ENCODE measurements at places on chromosomes 3 and 15.
A peak's percentile ranks its signal among the peaks of the same experiment; 100 is the strongest.

- DNase-seq: no peak
Measured at GRCh38 chr15:60235951-60236710, 161.7 kb downstream of the ANXA2 start.

DNA sequence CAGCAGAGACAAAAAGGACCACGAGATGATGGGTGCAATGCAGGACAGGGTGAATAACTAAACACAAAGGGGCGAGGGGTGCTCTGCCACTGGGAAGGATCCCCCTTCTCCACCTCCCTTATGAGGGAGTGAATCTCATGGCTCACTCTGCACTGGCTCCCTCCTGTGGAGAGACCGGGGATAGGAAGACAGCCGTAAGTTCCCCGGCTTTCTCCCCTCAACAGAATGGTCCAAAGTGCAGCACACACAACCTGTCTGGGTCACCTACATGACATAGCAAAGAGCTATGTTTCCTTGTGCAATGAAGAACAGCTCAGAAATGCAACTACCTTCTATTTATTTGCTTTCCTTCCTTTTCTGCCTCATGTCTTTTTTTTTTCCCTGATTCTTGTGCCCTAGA lies 7.8 kb upstream of the ACSBG1 start:
- DNase-seq: peak; percentile 38

DNA sequence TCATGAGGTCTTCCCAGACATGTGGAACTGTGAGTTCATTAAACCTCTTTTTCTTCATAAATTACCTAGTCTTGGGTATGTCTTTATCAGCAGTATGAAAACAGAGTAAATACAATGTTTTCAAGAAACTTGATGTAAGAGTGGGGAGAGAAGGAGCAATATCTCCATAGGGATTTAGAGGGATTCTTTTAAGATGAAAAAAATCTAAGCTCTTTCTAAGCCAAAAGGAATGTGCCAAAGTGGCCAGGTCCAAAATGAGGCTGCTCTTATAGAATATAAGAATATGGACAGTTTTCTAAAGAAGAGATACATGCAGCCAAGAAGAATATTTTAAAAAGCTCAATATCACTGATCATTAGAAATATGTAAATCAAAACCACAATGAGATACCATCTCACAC lies 23.9 kb upstream of the RYK start:
- no peak for DNase-seq

- DNase-seq: peak; percentile 89
Measured at GRCh38 chr3:33717616-33717865, 513 bp downstream of the CLASP2 start.

- peak; percentile 45 for DNase-seq
Measured at GRCh38 chr3:68239542-68239941, 585.1 kb upstream of the SUCLG2 start.

- no peak for DNase-seq
Measured at GRCh38 chr3:4712109-4712508, 219.0 kb downstream of the ITPR1 start.

GRCh38 chr15:45550436-45550835 lies 27.9 kb upstream of the SLC30A4 start:
- no peak for DNase-seq

DNA sequence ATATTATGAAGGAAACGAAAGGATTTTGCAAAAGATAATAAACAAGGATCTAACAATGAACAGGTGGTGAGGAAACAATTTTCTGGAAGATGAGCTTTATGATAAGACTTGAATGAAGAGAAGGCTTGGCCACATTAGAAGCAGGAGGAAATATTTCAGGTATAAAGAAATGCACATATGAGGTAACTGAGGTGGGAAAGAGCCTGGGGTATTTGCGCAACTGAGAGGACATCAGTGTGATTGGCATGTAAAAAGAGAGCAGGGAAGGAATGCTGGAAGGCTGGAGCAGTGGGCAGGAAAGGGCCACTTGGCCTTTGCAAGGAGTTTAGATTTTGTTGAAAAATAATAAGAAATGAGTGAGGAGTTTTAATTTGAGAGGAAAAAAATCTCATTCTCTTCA lies 414.4 kb upstream of the TMCO5A start:
- no peak for DNase-seq

GRCh38 chr3:69305011-69305410 lies 80.9 kb downstream of the FRMD4B start:
- DNase-seq: no peak

- DNase-seq: no peak
Measured at GRCh38 chr15:86634992-86635638, 555.4 kb downstream of the AGBL1 start.

DNA sequence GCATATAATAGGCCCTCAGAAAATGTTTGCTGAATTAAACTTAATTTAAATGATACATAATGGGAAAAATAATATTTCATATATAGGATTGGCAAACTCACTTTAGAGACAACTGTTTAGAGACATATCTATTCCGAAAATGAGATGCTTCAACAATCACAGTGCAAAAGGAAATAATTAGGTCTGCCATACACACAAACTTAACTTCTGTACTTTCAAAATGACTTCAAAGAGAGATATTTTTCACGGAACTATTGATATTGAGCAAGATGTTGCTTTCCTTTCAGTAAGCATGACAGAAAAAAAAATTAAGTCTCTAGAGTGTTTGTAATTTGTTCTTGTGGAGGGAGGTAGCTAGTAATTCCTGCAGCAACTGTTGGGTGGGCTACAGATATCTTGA lies 769.5 kb downstream of the TUSC7 start:
- no peak for DNase-seq

DNA sequence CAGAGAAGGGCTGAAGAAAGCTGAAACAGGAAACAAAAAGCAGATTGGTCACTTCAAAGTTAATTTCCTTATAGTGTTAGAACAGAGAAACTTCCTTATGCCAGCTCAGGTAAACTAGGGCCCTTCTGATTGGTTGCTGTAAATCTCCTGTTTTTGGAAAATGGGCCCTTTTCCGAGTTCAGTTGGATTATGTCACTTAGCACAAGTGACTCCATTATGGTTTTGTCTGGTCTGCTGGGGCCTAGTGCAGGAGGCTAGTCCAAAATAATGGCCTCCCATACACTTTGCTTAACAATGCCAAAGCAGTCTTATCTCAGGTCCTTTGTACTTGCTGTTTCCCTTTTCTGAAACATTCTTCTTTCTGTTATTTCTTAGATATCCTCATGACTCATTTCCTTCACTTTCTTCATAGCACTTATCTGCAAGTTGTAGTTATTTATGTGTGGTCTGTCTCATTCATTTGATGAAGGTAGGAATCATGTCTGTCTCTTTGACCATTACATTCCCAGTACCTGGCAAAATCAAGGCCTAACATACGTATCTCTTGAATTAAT lies 7.7 kb upstream of the DCP1A start:
- no peak for DNase-seq

GRCh38 chr15:74873756-74874424 lies 725 bp upstream of the SCAMP2 start:
- DNase-seq: no peak

GRCh38 chr15:40175160-40175559 lies 14.3 kb downstream of the BUB1B start:
- no peak for DNase-seq

DNA sequence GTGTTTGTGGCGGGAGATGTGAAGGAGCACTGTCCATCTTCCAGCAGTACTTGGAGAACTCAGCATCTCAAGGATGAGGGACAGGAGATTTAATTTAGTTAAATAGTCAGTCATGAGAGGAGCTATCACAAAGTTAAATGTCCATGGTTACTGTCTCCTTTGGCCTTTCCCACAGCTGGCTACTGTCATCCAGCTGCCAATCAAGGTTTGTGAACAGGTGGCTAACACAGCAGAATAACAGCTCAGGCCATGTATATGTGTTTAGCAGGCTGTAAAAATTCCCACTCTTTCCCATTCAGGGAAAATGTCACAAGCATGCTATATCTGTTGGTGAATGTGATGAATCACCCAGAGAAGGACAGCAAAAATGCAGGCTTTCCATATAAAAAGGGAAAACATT lies 120.5 kb downstream of the TMEM108 start:
- no peak for DNase-seq

GRCh38 chr3:46922871-46923558 lies 45.5 kb downstream of the PTH1R start:
- DNase-seq: no peak

- peak; percentile 90 for DNase-seq
Measured at GRCh38 chr15:90648137-90649070, 68.7 kb upstream of the BLM start.

DNA sequence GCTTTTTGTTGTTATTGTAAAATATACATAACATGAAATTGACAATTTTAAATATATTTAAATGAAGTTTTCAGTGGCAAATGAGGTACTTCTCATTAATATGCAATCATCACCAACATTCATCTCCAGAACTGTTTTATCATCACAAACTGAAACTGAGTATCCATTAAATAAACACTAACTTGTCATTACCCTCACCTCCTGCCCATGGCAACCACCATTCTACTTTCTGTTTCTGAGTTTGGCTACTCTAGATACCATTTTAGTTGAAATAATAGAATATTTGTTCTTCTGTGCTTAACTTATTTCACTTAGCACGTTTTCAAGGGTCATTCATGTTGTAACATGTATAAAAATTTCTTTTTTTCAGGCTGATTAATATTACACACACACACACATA lies 834.3 kb downstream of the PLOD2 start:
- DNase-seq: no peak

- no peak for DNase-seq
Measured at GRCh38 chr3:194836661-194837060, 151.0 kb downstream of the FAM43A start.

DNA sequence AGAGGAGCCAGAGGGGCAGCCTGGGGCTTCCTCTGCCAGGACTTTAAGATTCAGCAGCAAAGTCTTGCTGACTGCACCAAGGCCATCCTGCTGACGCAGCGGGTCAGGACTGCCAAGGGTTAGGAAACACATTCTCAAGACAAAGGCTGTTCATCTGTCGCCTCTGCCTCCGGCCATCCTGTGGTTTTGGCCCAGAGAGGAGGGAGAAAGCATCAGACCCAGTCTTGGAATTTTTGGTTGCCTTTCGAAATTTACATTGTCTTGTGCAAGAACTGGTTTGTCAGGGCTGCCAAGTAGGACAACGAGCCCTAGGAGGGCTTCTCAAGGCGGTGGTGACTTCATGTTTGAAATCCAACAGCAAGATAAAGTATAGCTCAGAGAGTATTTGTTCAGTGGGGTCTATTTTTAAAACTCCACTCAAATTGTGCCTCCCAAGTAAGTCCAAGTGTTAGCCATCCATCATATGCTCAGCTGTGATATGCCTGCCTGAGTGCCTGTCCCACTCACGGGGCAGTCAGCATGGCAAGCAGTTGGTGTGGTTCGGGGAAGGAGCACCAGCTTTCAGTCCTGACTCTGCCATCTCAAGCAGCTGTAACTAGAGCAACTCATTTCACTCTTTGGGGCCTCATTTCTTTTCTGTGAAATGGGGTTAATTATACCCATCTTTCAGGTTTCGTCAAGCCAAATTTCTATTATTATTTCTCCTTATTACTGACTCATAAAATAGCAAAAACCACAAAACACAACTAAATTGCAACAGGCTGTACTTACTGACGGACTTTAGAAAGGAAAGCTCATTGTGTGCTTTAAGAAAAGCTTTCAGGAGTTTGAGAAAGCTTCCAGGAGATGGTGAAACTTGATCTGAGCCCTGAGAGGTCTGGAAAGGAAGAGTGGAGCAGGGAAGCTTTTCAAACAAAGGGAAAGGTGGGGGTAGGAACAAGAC lies 42.4 kb upstream of the RHO start:
- DNase-seq: peak; percentile 27

DNA sequence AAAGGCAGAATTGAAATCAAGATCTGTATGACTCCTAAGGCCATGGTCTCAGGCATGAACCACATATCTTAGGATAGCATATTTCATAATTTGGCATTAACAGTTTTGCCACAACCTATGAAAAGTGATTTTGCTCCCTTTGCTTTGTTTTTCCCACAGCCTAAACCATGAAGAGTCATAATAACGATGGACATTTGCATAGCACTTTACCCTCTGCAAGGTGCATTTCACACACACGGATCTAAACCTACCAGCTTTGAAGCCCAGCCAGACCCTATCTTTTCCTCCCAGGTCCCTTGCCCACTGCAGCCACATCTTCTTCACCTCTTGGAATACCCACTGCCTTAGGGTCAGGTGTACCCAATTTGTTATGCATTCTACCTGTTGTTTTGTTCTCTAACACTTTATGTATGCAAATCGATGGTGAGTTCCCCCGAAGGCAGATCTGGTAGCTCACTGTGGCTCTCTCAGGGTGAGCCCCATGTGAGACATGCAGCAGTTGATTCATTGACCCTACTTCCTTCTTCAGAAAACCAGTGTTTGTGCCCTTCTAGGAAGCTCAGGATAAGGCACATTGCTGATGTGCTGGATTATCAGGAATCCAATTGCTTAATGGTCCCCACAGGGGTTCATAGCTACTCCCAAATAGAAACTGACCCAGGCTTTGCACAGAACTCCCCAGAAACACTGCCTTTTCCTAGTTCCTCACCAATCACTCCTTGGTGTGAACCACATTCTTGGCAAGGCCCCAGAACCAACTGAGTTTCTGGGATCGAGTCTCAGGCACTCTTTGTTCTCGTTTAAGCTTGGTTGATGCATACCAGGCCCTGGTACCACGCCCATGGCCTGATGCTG lies 8.7 kb downstream of the ARHGAP31 start:
- no peak for DNase-seq

GRCh38 chr3:171393032-171393744 lies 67.0 kb downstream of the TNIK start:
- peak; percentile 74 for DNase-seq

GRCh38 chr15:63436872-63437375 lies 55.3 kb upstream of the CA12 start:
- DNase-seq: peak; percentile 86

DNA sequence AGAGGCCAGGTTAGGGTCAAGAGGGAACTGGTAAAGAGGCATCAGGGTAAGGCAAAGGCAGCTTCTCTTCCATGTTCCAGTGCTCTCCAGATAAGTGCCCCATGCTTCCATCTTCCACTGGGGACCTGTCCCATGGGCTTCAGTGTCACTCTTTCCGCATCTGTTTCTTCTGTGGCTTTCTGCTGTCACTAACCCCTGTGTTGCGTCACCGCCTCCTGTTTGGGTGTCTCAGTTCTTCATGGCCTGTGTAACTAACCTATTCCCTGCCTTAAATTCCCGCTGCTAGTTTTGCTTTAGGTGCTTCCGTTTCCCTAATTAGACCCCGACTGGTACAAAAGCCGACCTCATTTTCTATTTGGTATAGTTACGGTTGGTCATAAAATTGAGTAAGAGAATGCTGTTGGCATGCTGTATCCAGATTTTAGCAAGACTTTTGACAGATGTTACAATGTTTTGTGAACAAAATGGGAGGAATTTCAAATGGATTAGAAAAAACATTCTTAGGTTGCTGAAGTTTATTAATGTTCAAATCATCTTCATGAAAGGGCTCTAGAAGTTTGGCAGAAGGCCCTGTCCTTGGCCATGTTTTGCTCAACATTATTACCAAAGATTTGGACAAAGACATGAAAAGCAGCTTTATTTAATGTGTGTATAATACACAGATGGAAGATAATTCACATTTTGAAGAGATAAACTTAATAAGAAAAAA lies 245.3 kb downstream of the BBX start:
- no peak for DNase-seq
